CD4-positive, alpha-beta T cell treated with Interleukin-17A for 4 hours (primary cell): ENCODE measurements at places on chromosomes 16 and 17.

DNA sequence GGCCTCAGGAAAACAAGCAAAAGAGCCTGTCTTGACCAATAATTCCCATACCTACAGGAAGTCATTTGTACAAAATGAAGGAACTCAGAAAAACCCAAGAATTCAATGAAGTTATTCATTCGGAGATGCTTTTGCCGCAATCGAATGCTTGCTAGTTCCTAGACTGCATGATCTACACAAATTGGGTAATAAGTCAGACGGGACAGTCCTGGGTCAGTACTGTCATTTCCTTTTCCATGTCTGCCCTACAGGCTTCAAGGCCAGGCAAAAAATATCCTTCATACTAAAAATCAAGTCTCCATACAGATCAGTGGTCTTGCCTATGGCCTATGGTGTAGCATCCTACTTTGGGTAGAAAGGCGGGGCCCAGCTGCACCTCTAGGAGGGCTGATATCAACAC, 71.4 kb downstream of the CFDP1 start:
- DNase-seq, result no peak

- DNase-seq, result no peak
These were observed 452.1 kb downstream of the WWOX start for GRCh38 chr16:78551487-78552085.

DNA sequence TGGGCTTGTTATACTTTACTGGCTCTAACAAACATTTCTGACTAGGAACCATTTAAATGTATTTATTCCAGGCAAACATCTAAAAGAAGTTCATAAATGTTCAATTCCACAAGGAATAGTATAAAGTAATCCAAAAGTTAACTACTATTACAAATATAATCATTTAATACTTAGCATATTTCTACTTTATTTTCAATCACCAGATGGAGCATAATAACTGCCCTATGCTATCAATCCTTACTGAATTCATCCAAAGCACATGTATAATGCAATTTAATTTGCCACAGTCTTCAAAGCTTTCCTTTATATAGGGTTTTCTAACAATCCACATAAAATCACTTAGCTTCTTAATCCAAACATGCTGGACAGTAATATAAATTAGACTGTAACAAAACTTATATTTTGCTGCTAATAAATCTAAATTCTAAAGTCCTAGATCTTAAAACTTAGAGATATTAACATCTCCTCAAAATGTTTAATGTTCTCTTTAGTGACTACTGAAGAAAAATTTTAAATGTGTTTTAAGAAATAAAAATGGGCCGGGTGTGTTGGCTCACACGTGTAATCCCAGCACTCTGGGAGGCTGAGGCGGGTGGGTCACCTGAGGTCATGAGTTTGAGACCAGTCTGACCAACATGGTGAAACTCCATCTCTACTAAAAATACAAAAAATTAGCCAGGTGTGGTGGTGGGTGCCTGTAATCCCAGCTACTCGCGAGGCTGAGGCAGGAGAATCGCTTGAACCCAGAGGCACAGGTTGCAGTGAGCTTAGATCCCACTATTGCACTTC, 5.9 kb downstream of the MEIOB start:
- no peak for DNase-seq

GRCh38 chr17:47895347-47895855, 635 bp upstream of the SP2 start:
- peak; percentile 48 for DNase-seq

DNA sequence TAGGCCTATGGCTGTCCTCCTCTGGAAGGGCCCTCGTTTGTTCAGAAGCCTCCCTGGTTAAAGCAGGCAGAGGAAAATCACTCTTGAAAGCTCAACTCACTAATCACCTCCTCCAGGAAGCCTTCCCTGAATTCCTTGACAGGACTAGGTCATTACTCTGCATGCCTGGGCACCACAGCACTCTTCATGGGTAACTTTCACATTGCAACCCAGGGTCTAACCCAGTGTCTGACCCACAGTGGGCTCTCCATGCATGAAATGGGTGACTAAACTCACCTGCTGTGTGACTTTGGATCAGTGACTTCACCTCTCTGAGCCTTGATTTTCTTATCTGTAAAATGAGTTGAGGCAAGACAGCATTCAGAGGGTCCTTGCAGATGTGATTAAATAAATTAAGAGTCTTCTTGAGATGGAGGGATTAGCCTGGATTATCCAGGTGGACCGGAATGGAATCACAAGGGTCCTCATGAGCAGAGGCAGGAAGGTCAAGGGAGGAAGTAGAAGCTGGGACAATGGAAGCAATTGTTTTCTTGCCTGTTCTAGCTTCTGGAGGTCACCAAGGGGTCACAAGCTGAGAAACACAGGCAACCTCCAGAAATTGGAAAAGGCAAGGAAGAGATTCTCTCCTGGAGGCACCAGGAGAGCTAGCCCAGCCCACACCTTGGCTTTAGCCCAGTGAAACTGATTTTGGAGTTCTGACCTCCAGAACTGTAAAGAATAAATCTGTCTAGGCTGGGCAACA, 3.8 kb upstream of the RAI1 start:
- no peak for DNase-seq

- DNase-seq, result peak; percentile 68
These were observed 13.7 kb downstream of the MYO15B start for GRCh38 chr17:75601057-75601987.

GRCh38 chr17:46795379-46795952, 23.0 kb downstream of the WNT3 start:
- DNase-seq, result no peak

DNA sequence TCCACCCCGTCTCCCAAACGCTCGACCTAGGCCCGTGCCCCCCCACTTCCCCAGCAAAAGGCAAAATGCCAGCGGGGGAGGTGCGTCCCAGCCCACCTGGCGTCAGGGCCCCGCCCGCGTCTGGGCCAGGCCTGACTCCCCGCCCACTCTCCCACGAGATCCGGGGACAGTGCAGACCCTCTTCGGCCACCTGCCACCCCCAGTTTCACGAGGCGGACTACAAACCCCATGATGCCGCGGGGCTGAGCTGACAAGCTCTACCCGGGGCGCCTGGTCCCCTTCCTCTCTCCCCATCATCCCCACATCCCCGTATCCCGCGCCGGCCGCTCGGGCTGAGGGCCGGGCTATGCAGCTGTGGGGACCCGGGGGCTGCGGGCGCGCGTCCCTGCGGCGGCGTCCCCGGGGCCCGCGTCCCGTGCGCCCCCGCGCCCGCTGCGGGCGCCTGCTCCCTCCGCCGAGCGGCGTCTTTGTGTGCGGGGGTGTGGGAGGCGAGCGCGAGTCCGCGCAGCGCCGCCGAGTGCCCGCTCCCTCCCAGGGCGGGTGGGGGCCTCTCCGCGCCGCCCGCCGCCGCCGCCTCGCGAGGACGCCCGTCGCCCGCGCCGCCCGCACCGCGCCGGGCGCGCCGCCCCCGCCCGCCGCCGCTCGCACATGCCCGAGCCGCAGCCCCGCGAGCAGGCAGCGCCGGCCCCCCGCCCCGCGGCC, at the start of gene ANKRD13B:
Gene ANKRD13B (plus strand): TSS at position 283 of the 702 bp plus-strand sequence. CDS start 490 bp downstream, outside the sequence.
- DNase-seq, result peak; percentile 59

DNA sequence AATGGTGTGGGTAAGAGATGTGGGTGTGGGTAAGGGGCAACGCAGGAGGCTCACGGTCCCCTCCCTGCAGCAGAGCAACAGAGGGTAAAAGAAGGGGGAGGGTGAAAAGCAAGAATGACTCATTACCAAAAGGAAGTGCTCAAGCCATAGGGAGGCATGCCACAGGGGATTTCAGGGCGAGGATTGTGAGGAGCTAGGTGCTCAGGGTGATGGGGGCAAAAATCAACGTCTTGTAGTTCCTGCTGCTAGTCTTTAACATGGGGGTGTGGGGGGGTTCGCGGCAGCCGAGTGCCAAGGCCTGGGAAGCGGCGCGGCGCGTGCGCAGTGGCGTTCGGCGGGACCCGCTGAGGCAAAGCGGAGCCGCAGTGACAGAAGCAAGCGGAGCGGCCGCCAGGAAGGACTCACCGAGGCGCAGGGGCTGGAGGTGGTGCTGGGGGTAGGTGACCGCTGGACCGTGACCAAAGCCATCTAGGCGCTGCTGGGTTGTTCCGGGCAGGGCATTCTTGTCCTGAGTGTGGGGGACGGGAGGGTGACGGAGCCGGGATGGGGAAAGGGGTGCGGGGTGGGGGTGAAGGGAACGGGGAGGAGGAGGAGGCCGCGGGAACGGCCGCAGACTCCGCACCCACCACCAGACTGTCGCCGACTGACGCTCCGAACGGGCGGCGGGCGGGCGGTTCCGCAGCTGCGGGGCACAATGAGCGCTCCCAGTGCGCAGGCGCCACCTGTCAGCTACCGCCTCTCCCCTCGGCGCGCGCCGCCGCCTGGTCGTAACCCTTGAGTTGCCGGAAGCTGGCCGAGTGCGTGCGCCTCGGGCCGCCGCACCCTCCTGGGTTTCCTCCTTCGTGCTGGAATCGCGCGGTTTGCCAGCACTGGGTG, at the start of gene SSH2:
Gene SSH2 (minus strand): TSS at position 696 of the 876 bp plus-strand sequence. CDS start 228 bp downstream, at position 468.
- DNase-seq, result peak; percentile 91

DNA sequence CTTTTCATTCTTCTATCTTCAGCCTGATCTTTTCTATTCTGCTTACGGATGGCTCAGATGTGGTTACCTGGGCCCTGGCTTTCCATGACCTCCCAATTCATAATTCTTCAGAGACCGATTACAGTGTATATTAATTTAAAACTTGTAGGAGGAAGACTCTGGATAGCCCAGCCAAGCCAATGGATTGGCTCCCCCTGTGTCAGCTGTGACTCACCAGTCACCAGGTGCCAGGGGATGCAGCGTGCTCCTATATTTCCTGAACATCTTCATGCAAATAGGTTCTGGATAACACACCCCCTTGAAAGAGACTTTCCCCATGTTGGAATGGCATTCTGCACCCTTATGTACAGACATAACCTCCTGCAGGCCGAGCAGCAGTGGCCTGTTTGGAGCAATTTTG, 208.3 kb upstream of the WSCD1 start:
- DNase-seq, result no peak

DNA sequence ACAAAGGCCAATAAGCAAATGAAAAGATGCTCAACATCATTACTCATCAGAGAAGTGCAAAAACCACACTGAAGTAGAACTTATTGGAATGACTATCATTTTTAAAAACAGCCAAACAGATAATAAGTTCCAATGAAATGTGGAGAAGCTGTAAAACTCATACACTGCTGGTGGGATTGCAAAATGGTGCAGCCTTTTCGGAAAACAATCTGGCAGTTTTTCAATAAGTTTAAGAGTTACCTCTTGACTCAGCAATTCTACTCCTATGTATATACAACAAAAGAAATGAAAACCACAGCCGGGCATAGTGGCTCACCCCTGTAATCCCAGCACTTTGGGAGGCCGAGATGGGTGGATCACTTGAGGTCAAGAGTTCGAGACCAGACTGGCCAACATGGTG, 49.3 kb downstream of the AKAP10 start:
- DNase-seq, result no peak

- DNase-seq, result no peak
These were observed 298.2 kb upstream of the C16orf82 start for GRCh38 chr16:26768385-26769010.

GRCh38 chr16:15509593-15510535, 75.5 kb downstream of the BMERB1 start:
- DNase-seq, result peak; percentile 5

GRCh38 chr17:46170639-46171429, 22.4 kb downstream of the KANSL1 start:
- no peak for DNase-seq

DNA sequence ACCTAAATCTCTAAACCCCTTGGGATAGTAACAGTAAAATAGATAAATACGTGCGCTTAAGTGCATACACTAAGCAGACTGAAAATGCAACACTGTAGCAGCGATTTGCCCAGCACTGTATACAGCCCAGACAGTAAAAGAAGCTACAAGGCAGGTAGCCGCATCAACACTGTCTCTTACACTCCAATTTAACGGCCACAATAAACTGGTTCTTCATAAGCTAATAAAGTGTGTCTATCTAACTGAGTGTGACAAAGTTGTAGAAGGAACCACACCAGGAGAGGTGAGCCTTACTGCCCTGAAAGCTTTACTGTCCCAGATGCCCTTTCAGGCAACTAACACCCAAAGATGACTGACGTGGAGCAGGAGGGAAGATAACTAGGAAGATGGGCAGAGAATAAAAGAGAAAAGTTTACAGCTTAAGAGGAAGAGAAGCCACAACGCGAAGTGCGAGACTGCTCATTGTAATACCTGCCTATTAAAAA, 847 bp downstream of the ZDHHC7 start:
- DNase-seq, result no peak

DNA sequence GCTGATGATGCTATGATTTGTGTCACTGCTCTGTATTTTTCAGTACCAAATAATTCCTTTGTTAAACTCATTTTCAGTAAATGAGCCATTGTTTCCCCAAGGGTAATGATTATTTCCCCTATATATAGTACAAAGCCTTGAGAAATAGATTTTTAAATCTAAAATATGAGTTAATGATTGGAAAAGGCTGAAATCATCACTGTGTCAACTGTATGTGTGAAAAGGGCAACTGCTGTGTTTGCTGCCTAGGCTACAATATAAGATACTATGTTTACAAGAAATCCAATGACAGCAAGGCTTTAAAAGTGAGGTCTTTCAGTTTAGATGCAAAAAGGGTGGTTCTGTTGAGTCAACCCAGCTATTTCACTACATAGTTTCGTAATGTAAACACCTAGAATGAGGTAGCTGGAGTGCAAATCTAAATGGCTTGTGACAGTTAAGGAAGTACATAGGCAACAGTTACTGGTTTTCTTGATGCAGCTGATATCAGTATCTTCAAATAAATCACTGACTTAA, 15.3 kb downstream of the NLK start:
- no peak for DNase-seq

DNA sequence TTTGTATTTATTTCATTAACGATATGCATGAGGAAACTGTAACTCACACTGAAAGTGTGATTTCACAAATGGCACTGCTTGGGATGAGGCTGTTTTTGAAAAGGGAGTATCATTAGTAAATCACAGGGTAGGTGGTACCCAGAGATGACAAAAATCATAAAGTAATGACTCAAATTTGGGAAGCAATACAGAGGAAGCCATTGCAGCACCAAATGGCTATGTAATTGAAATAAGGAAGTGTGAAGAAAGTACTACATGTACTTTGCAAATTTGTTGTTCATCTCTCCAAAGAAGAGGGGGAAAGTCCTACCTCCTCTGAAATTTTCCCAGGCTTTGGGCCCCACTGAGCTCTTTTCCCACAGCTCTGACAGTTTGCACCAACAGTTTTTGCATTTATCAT, 12.3 kb upstream of the ABCC12 start:
- no peak for DNase-seq

GRCh38 chr16:85639529-85640253, 26.6 kb downstream of the GSE1 start:
- no peak for DNase-seq

GRCh38 chr16:84496991-84497390, 7.5 kb downstream of the MEAK7 start:
- no peak for DNase-seq
